CD4-positive, alpha-beta T cell treated with Interleukin-6 at 100 ng/mL for 8 hours (primary cell): ENCODE measurements at places on chromosomes 3 and 15.

- no peak for DNase-seq
These were observed 16.1 kb downstream of the MAP2K1 start for GRCh38 chr15:66402761-66403284.

- no peak for DNase-seq
These were observed 17.7 kb upstream of the AADAC start for GRCh38 chr3:151796105-151796680.

DNA sequence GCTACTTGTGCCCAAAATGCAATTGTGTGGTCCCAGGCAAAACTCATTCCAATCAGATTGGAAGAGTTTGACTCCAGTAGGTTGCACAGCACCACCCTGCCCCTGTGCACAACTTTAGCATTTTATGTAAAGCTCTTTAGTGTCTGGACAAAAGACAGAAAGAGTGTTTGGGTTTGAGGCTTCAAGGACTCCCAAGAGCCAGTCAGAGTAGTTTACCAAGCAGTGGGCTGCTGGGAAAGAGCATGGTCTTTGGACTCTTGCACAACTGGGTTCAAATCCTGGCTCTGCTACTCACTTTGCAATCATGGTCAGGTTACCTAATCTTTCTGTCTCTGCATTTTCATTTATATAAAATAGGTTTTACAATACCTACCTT lies 75.8 kb upstream of the UMPS start:
- no peak for DNase-seq

GRCh38 chr3:36175916-36176461 lies 204.3 kb upstream of the STAC start:
- DNase-seq: no peak

GRCh38 chr15:78402061-78402610 lies 35.9 kb upstream of the IREB2 start:
- no peak for DNase-seq

DNA sequence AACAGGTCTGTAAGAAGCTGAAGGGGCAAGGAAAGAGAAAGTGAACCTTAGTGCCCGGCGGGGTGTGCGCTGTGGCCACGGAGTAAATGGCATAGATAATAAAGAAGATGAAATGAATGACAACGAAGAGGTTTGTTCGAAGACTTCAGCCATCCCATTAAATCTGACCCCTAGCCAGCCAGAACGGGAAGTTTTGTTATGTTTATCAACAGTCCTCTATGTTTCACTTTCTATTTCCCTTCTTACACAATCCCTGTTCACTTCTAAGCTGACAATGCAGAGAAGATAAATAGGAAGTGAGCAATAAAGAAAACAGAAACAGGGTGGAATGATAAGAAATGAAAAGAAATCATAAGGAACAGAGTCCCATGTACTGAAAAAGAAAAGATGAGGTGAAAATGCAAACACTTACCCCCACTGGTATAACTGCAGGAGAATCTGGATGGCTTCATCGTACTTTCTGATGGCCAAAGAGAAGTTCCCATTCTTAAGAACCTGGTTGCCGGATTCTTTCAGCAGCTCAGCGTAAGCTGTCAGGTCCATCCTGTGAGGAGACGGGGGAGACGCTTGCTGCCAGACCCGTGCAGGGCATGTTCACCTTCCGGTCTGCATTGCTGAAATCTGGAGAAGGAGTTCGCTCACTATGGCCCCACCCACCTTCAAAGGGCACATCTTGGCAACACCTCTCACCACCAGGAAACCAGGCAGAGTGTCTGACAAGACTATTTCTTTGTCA lies 36.8 kb downstream of the TRANK1 start:
- peak; percentile 79 for DNase-seq

DNA sequence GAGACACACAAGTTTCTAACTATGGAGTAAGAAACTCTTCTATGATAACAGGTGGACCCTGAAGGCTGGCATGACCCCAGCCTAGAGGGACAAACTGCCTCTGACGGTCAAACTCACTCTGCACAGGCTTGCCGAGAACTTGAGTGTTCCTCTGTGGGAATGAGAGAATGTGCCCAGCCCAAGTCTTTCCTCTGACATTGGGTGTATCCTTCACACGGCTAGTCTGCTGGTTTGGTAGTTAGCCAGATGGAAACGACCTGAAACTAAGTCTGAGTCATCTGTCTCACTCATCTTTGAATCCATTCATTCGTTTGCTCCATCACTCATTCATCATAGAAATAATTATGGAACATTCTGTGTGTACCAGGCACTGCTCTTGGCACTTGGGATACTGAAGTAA lies 198.4 kb downstream of the ATP10A start:
- DNase-seq: no peak

- peak; percentile 55 for DNase-seq
These were observed 32.8 kb downstream of the ZNF589 start for GRCh38 chr3:48273594-48274211.

- DNase-seq: no peak
These were observed 87.2 kb upstream of the NMNAT3 start for GRCh38 chr3:139764936-139765335.

DNA sequence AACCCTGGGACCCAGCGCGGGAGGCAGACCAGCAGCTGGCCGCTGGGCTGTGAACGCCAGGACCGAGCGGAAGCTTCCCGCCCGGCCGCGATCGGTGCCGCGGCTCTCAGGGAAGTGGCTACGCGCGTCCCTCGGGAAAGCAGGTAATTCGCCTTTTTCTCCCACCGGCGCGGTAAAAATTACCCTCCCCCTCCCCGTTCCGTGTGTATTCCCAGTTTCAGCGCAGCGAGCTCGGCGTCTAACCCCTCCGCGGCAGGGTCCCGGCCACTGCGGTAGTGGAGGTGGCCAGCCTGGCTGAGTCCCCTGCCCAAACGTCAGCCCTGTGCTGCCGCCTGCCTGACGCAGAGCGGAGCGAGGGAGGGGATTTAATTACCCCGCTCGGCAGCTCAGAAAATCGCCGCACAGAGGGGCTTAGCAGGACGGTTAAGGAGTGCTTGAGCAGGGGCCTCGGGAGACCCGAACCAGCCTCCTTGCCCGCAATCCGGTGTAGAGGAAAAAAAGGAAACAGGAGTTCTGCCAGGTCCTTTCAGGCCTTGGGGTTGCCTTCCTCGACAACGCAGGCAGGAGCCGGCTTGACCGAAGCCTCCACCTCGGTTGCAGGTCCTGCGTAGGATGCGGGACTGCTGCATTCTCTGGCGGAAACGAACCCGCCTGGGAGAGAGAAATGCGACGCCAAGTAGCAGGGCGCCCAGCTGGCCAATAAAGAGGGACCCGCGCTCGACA lies 2.9 kb downstream of the GATA2 start:
- no peak for DNase-seq

DNA sequence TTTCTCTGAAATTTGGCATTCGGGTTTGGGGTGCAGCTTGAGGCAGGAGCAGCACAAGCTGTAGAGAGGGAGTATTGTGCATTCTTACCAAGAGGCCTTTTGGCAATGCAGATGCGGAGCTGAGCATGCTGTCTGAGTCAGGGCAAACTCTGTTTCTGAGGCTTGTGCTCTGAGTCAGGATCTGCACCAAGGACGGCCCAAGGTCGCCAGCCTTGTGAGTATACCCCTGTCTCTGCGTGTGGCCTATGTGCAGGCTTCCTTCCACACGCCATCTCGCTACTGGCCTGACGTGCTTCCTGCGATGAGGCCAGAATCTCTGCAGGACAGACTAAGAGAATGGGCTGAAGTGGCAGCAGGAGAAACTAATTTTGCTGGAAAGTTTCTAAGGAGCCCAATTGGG lies 83.8 kb upstream of the ROPN1 start:
- no peak for DNase-seq

DNA sequence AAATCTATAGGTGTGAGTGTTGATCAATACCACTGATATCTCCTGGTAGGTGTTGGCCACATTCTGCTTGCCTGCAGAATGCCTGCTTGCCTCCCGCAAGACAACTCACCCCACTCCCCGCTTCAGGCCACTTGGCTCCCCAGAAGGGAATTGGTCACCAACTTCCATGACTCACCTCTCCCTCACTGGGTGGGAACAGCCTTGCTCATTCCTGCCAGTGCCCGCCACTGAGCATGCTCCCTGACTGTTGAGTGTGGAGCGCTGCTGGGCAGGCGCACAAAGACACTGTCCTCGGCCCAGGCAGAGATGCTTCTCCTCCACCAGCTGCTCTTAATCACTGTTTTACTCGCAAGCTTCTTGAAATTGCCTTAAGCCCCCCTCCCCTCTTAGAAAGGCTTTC lies 57.3 kb upstream of the PPP2R3A start:
- no peak for DNase-seq

DNA sequence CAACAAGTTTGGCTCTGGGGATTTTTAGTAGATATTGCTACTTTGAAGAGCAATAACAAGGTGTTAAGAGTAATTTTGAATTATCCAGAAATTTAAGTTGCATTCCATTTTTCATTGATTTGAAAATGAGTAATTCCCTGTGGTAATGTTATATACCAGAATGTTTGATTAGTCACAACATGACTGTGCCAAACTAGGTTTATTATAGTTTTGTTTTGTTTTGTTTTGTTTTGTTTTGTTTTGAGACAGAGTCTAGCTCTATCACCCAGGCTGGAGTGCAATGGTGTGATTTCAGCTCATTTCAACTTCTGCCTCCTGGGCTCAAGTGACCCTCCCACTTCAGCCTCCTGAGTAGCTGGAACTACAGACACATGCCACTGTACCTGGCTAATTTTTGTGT lies 40.7 kb downstream of the CNOT10 start:
- no peak for DNase-seq

DNA sequence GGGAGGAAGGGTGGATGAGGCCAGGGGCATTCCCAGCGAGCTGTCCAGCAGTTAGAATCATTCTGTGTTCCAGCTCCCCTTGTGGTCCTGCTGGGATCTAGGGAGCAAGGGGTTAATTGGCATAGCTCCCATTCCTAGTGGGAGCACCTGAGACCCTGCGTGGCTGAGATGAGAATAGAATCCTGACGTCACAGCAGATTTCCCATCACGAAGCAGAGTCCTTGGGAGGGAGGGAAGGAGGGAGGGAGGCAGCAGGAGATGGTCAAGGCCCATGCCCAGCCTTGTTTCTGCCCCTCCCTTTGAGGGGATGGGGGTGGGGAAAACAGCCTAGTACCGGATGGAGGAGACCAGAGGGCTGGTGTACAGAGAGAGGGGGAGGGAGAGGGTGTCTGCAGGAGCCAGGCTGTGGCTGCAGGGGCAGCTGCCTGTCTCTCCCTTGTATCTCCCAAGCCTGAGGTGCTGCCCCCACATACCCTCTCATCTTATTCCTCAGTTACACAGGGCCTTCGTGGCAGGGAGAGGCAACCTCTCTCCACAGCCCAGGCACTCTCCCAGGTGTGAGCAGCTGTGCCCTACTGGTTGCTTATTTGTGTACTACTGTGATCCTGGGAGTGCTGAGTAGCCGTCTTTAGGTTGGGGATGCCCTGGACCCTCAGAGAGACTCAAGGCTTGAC lies 5.4 kb downstream of the TYRO3 start:
- DNase-seq: no peak

GRCh38 chr3:16316847-16317560 lies 52.0 kb downstream of the OXNAD1 start:
- DNase-seq: no peak

GRCh38 chr15:95558916-95559315 lies 771.6 kb upstream of the NR2F2 start:
- no peak for DNase-seq

GRCh38 chr15:63364399-63365272 lies 17.0 kb downstream of the CA12 start:
- DNase-seq: no peak

GRCh38 chr3:48634661-48635221 lies 520 bp downstream of the SLC26A6 start:
- peak; percentile 16 for DNase-seq

DNA sequence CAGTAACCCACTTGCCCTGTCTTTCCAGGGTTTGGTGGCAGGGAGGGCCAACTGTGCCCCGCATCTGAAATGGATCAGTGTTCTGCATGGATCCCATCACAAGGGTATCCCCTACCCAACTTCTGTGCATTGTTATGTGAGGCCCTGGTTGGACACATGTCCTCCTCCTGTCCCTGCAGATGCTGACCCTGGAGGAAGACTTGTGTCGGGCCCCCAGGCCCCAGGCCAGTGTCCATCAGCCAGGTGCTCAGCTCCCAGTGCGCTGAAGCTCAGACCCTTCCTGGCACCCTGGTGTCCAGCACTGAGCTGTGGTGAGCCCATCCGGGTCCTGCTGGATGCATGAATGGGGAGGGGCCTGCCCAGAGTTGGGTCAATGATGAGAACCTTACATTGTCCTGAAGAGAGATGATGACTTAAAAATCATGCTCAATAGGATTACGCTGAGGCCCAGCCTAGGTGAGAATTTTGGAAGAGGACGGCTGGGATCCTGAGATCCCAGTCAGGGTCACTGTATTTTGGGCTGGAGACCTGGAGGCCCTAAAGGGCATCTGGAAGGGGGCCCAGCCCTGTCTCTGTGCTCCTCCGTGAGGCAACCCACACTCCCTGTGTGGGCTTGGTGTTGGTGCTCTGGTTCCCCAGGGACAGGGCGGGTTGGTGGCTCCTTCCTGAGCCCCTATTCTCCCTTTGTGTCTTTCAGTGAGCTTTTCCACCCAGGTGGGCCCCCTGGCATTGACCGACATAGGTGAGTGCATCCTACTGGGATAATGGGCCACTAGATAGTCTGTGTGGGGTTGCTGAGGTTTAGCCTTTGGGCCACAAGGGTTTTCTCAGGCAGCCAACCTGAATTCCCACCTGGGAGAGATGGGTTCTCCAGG lies 199.1 kb downstream of the UBE3A start:
- no peak for DNase-seq

- no peak for DNase-seq
These were observed 19.8 kb upstream of the SMAD6 start for GRCh38 chr15:66682246-66682645.

DNA sequence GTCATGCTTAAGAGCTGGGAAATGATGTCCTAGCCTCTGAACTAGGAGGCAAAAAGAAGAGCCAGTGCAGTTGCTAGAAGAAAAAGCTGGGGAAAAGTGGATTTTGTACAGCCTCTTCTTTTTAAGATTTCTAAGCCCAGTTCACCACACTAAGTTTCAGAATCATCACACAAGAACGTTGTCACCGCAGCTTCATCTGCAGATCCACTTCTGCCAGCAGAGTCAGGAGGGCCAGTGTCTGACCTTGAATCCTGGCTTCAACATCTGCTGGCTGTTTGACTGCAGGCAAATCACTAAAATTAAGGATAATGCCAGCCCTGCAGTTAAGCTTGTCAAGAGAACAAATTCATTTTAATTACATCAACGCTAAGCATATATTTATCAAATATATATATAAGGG lies 36.2 kb downstream of the HDC start:
- no peak for DNase-seq

GRCh38 chr3:55895897-55896566 lies 408.9 kb upstream of the WNT5A start:
- no peak for DNase-seq

- no peak for DNase-seq
These were observed 194.3 kb downstream of the BCHE start for GRCh38 chr3:165642761-165643420.

DNA sequence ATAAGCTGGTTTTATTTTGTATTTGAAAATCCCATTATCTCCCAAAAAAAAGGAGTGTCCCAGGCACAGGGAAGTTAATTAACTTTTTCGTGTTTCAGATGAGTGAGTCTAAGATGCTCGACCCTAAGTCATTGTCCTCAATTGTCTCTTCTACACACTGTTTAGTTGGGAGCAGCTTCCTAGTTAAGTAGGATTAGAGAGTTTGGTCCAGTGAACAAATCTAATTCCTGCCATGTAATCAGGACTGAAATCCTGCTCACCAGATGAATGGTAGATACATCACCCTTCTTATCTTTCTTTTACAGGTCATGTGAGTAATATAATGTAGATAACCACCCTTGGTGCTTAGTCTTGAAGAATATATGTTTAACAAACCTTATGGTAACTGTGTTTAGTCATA lies 228.9 kb upstream of the MANF start:
- no peak for DNase-seq
